Left ventricle myocardium superior (tissue), 1 donor: ENCODE measurements at places on chromosomes 3 and 15. TPM values are rescaled to one million over a fixed set of nuclear protein-coding genes. Genes with fewer than 3 reads are reported as not detected.

CYP8B1 gene
- total RNA-seq: not detected

PTPRG gene
- total RNA-seq: 30.4 TPM

TARS3 gene
- 35.0 TPM for total RNA-seq

SCAANT1 gene
- total RNA-seq: not detected

ZNF660 gene
- 0.92 TPM for total RNA-seq

SIDT1 gene
- 0.47 TPM for total RNA-seq

ZIC1 gene
- not detected for total RNA-seq

HIGD2B gene
- not detected for total RNA-seq

DNA sequence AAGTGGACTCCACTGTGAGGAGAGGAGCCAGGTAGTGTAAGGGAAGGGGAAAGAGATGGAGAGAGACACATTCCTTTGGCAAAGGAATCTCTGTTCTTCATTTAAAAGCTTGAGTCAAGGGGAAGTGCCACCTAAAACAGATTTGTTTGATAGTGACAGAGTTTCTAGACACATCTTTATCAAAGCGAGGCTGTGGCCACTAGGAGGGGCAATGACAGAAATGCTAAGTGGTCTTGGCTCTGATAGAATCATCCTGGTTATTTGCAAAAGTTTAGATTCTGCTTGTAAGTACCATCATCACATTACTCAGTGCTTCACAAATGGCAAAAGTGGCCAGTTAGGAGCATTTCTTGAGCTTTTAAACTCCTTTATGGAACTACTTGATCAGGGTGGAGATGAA lies 261.4 kb downstream of the CNTN3 start:
- DNase-seq: no peak

DNA sequence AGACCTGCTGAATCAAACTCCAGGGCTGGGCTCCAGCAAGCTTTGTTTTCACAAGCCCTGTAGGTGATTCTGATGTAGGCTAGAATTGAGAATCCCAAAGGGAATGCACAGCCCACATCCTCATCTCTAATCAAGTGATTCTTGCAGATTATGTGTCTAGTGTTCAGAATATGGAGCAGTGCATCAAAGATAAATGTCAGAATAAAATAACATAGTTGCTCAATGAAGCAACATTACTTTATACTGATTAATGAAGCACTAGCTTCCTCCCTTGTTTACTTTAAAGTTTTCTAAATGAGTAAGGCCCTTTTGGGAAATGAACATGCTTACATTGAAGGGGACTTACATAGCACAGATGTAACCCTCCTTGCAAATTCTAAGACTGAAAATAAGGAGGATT lies 39.2 kb downstream of the NUP210 start:
- DNase-seq: no peak

- DNase-seq: no peak
These were observed 85.2 kb downstream of the CACNA1D start for GRCh38 chr3:53579636-53580035.
